Stimulated activated CD4-positive, alpha-beta T cell treated with anti-CD3 and anti-CD28 coated beads, Interleukin-1b, Interleukin-23, amount 100 ng/mL, for 48 hours (primary cell): ENCODE measurements at places on chromosomes 2 and 18.

DNA sequence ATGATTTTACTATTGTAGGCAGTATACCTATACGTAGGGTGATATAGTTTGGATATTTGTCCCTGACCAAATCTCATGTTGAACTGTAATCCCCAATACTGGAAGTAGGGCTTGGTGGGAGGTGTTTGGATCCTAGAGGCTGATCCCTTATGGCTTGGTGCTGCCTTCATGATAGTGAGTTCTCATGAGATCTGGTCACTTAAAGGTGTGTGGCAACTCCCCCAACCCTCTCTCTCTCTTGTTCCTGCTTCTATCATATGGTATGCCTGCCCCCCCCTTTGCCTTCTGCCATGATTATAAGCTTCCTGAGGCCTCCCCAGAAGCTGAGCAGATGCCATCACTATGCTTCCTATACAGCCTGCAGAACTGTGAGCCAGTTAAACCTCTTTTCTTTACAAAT, 1.7 kb upstream of the SERPINB10 start:
- DNase-seq = no peak

DNA sequence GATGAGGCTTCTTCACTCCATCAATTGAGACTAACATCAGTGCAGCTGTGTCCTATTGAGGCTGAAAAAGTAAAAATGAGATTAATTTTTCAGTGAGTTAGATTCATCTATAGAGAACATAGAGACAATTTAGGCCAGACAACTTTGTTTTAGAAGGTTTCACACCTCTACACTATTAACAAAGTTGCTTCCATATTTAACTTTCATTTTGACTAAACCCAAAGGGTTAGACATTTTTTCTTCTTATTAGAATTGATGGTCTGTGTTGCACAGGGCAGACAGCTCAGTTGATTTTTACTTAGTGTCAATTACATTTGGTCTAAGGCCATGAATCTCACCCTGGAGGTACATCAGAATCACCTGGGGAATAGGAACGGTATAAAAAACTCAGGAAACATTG, 130.2 kb upstream of the NXPH2 start:
- no peak for DNase-seq

GRCh38 chr2:173667415-173667814, 297.8 kb downstream of the SP3 start:
- DNase-seq = no peak

DNA sequence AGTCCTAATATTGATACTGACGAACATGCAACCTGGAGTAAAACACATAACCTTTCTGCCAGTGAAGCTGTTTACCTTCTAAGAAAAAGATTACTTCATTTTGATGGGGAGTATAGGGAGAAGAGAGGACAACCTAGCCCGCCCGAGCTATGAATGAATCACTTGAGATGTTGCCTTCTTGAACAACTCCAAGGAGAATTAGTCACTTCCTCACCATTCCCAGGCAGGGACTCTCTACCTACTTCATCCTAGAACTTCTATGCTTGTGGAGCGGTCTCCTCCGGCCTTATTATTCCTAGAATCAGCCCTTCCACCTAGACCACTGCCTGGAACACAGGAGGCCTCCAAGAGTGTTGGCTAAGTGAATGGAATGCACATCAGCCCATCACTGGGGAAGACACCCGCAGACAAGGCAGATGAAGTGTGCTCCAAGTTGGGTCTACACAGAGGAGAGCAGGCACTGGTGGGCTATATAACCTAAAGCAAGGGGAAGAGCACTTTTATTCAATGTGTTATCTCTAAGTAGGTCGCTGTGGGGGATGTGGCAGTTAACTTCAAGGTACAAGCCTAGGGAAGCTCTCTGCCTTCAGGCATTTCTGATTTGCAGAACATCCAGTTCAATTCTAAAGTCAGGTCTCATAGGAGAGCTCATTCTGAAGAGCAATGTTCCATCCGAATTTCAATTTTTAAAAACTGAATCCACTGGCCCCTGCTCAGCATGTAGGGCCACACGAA, 57.4 kb downstream of the STK39 start:
- DNase-seq = no peak

- DNase-seq = no peak
Measured at GRCh38 chr2:197873293-197873701, 68.9 kb downstream of the PLCL1 start.

- no peak for DNase-seq
Measured at GRCh38 chr2:24088821-24089359, 4.3 kb upstream of the TP53I3 start.
